ENCODE measurements at places on chromosomes 6 and 20.

DNA sequence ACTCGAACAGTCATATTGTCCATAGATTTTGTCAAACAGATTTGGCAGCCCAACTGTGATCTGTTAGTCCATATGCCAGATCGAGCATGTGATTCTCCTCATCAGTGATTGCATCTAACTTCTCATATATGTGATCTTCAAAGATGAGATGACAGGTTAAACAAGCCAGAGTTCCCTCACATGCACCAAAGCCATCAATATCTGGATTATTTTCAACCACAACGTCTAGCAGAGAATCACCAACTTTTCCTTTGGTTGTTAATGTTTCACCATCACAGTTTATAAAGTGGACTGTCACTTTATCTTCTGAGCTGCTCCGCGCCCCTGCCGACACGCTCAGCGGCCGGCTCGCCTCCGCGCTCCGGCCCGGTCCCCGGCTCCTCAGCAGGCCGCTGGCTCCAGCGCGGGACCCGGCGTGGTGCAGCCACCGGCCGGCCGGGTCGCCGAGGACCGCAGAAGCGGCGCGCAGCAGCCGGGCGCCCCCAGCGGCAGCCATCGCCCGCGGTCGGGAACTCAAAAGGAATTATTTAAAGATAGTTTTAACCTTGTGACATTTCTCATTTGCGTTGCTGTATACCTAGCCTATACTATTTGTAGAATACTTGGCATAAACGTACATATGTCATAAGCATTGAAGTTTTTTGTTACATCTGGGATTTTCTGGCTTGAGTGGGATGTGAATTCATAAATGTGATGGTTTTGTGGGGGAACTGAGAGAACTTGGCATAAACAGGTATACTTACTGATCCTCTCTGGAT lies 40.1 kb upstream of the DYNLRB1 start:
- no peak for DNase-seq

DNA sequence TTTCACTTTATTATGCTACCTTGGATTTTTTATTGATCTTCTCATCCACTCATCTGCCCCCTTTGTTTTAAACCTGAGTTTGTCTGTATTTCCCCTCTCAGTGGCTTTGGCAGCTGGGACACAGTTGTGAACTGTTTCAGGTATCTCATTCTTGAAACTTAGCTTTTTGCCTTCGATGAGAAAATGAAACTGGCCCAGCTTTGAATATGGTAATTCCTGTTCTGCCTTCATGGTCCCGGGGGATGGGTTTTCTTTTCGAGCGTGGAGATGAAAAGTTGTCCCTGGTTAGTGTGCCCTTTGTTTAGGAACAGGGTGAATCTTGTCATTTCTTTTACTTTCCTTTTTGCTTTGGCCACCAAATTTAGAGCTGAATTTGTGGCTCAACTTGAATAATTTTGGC lies 25.6 kb downstream of the DHX35 start:
- no peak for DNase-seq

GRCh38 chr6:48957781-48958180 lies 505.3 kb downstream of the MMUT start:
- no peak for DNase-seq

DNA sequence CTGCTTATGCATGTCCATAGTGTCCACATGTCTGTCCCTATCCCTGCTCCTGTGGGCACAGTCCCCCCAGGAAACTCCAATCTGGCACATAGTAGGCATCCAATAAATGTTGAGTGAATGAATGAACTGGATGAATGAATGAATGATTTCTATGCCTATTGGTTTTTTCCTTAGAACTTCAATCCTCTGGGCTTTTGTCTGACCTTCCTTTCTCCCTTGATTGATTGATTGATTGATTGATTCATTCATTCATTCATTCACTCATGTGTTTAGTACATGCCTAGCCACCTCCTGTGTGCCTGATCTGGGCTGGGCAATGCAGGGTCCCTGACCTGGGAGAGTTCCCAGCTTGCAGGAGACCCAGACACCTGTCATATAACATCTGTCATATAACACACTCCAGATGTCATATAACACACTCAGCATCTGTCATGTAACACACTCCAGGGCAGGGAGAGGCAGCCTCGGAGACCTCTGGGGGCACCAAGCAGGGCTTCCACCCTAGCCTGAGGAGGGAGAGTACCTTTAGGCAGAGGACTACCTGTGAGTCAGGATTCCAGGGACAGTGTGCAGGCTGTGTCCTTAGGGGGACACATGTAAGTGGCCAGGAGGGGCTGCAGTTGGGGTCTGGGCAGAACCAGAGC lies 17.9 kb downstream of the VSTM2L start:
- DNase-seq = no peak

DNA sequence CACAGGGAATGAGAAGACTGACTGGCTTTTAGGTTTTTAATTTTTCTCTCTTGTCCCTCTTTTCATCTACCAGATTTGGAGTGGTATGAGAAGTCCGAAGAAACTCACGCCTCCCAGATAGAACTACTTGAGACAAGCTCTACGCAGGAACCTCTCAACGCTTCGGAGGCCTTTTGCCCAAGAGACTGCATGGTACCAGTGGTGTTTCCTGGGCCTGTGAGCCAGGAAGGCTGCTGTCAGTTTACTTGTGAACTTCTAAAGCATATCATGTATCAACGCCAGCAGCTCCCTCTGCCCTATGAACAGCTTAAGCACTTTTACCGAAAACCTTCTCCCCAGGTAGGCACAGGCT lies 644 bp downstream of the MAD2L1BP start:
- DNase-seq = no peak

DNA sequence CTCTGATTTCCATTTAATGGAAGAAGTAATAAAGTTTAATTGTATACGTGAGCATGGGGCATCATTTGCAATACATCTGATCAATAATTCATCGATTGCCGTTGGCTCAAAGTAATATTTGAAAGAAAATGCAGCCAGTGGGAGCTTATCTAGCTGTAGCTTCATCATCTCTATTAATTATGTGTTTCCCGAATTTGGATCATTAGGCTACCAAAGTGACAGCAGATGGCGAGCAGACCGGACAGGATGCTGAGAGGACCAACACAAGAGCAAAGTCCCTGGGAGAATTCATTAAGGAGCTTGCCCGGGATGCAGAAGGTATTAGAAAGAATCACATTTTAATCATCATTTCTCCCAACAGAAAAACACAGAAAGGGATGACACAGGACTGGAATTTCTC lies 327.1 kb downstream of the ARHGAP18 start:
- DNase-seq = no peak

DNA sequence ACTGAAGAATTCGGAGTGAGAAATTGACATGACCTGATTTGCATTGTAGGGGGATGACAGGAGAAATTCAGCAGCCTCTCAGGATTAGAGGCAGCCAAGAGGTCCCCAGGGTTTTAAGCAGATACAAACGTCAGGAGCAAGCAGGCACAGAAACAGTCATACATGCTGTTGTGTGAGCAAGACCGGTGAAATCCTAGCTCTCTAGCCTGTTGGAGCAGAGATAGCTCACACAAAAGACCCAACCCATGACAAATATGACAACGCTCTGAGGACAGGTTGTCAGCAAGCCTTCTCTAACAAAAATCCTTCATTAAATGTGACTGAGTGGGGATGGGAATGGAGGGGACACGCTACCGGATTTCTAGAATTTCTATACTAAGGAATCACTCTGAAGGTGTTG lies 23.0 kb upstream of the AKAP12 start:
- no peak for DNase-seq

DNA sequence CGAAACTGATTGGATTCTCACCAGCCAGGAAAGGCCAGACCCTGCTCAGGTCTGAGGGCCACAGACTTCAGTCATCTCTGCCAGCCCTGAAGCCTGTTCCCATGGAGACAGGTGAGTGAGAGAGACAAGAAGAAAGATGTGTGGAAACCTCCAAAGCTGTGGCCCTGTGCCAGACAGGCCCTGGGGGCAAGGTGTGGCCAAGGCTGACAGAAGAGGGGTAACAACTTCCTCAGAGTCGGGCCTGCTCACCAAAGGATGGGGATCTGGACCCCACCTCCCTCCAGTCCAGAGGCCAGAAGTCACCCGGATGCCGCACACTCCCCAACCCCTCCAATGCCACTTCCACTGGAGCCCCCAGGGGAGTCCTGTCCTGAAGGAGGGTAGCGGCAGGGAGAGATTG lies 73.6 kb downstream of the MDGA1 start:
- DNase-seq = no peak

GRCh38 chr6:135909737-135910387 lies 58.4 kb downstream of the PDE7B start:
- DNase-seq = peak; percentile 13

DNA sequence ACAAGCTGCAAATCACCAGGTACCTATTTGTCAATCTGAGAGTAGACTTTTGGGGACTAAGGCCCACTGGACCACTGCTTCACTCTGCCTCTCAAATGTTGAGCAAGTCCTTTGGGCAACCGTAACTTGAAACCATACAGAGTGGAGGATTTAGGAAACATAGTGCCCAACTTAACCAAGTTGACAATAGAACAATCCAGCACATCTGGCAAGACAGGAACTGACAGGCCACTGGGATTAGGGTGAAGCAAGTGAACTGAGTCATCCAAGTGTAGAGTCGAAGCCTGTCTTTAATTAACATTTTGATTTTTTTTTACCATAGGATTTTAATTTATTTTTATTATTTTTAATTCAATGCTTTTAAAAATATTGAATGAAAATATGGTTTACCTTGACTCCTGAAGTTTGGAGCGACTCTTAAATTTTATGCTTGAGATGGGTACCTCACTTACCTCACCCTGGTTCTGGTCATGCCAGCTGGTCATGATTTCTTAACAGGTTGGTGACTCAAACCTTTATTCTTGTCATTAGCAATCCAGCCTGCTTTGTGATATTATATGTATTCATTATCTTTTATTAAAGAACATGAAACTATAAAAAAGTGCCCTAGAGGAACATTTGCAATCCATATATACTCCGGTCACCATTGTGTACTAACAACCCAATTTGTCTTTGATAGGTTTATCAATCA lies 312.1 kb upstream of the DEFB112 start:
- no peak for DNase-seq

DNA sequence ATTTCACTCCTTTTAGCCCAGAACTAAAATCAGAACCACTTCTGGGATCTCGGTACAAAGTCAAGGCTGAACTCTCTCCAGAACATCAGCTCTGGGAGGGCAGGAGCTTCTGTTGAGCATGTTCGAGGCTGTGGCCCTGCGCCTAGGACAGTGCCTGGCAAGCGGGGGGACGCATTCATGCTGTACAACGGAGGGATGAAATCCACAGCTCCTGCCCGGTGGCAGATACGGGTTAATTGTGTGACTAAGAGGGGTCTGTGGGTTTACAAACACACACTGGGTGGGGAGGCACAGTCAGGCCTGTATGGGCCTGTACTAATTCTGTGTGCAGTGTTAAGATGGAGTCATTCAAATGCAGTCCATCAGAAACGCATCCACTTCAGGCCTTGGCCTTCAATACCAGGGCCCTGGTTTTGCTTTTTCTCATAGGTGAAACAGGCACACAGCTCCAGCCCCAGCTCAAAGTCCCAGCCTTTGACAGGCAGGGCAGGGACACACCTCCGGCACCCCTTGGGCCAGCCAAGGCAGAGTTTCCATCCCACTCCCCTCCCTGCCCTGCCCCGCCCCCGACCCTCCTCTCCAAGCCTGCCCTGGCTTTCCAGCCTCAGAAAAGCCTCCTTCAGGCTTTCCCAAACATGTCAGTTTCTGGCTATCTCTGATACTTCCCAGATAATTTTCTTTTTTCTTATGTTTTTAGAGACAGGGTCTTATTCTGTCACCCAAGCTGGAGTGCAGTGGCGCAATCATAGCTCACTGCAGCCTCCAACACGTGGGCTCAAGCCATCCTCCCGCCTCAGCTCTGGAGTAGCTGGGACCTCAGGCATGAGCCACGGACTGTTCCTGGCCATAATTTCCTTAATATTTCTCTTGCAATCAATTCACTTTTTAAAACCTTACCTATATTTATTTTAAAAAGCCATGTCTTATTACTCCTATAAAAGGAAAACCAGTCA lies 109.8 kb downstream of the SULF2 start:
- no peak for DNase-seq

DNA sequence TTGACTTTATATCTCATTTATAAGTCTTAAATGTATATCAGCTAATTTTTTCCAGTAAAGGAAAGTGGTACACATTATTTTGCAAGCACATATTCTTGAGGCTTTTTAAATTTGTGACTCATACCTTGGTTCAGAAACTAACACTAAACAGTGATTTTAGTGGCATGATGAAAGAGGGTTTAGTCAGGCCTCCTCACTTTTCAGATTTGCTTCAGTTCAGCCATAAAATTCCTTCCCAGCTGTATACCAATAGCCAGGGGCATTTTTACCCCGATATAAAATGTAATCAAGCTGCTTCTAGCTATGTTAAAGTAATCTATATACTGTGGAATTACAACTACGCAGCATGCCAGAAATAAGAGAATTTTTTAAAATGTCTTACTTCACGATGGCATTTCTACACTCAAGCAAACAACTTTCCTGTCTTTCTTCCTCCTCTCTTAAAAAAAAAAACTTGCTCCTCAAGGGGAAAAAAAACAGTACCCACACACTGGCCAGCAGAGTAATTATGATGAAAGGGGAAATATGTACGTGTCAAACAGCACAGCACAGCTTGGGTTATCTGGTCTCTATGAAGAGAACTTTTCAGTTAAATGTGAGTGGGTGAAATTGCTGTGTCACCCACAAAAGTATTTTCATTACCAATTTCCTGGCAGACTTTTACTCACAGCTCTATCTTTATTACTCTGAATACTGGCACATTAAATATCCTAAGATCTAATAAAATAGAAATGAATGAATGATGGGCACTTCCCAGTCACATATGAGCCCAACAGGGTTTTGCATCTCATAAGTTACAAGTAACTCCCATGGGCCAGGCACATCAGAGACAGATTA lies 244.8 kb upstream of the TENT5A start:
- DNase-seq = no peak

GRCh38 chr6:16689788-16690607 lies 71.3 kb downstream of the ATXN1 start:
- no peak for DNase-seq

GRCh38 chr20:47818996-47819609 lies 33.8 kb upstream of the SULF2 start:
- DNase-seq = no peak

- DNase-seq = no peak
Measured at GRCh38 chr6:162090734-162091133, 636.8 kb downstream of the PRKN start.

DNA sequence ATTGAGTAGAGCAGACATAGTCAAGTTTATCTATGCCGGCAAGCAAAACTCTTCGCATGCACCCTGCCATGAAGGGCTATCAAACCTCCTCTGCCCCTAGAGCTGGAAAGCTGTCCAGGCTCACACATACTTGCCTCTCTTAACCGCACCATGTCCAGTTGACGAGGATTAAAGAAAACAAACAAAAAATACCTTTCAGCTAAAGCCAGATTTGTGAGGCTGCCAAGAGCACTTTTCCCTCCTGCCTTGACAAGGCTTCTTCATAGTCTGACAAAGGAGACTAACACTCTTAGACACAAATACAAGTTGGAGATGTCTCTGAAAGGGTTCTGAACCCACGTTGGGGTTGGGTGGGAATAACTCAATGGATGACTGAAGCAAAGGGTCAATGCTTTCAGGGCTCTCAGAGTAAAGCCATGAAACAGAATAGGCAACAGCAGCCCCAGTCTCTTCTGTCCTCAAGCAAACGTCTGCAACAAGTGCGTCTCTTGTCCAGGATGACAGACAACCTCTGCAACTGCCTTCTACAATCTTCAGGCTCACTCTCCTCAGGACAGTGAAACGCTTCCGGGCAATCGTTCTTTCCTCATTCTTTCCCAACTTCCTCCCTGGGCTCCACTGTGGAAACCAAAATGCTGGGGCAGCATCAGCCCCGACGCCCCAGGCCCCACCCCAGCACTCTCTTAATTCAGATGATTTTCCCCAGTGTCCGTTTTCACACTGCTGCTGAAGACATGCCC lies 57.8 kb downstream of the AGPAT4 start:
- DNase-seq = no peak

GRCh38 chr20:43389211-43389610 lies 68.5 kb upstream of the SRSF6 start:
- DNase-seq = no peak
